Right ventricle myocardium superior (tissue), 1 donor: ENCODE measurements at places on chromosomes 3 and 15.

GRCh38 chr3:167441256-167441655 lies 32.6 kb downstream of the SERPINI2 start:
- DNase-seq, result no peak

DNA sequence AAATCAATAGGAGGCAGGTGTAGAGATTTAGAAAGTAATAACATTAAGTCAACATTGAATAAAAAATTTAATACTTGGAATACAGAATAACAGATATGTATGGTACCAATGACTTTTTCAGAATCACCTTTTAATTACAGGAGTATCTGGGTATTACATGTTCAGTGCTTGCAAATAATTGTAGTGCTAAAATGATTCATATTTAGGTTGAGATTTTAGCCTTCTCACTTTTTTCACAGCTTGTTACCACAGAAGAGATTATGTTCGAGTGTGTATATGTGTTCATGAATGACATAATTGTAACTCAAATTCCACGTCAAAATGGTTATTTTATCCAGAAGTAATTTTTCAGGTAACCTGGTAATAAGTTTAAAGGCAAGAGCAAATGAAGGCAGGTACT lies 187.9 kb upstream of the TBL1XR1 start:
- DNase-seq, result no peak

DNA sequence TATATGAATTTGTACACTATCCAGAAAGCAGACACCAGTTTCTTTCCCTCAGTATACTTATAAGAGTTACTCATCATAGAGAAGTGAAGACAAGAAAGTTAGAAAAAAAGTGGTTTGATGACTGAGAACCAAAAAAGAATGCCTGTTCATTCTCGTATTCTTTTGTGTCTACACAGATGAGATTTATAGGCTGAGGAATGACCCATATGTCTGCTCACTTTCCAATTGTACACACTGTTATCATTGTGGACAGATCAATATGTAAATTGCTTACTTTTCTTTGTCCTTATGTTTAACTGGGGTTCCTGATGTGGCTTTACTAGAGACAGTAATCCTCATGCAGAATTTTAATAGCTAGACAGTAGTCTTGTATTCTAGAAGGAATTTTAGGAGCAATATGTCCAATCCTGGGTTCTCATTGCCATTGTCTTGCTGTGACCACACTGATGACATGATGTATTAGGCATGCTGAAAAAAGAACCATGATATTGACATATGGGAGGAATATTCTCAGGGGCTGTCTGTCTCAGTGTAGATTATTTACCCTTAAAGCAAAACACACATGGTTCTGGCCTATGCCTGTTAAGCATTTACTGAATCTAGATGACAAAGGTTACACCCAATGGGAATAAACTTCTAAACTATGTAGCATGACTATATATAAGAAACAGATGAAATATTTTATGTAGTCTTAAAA lies 669.7 kb downstream of the ROBO1 start:
- no peak for DNase-seq

GRCh38 chr3:13414040-13414729 lies 5.9 kb downstream of the NUP210 start:
- DNase-seq, result peak; percentile 73

- no peak for DNase-seq
These were observed 105.4 kb downstream of the ABHD5 start for GRCh38 chr3:43796041-43796596.

GRCh38 chr3:172202797-172203196 lies 163.4 kb downstream of the FNDC3B start:
- no peak for DNase-seq

- no peak for DNase-seq
These were observed 18.9 kb downstream of the PML start for GRCh38 chr15:74013374-74013894.

DNA sequence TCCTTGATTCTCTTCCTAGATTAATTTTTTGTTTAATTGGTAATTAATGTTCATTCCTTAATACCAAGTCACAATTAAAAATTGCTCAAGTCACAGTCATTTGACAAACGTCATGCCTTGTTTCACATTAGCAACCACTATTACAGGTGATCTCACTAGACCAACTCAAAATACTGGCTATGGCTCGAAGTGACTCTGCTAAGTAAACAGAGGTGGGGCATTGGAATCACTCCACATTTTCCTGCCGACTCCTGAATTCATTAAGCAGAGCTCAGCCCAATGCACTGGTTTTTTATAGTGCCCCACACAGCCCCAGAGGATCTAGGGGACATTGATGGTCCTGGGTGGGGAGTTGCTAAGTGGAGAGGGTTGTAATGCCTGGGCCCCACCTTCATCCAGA lies 201.2 kb upstream of the NSMCE3 start:
- no peak for DNase-seq

- DNase-seq, result no peak
These were observed 28.4 kb downstream of the P3H2 start for GRCh38 chr3:190092250-190092649.

DNA sequence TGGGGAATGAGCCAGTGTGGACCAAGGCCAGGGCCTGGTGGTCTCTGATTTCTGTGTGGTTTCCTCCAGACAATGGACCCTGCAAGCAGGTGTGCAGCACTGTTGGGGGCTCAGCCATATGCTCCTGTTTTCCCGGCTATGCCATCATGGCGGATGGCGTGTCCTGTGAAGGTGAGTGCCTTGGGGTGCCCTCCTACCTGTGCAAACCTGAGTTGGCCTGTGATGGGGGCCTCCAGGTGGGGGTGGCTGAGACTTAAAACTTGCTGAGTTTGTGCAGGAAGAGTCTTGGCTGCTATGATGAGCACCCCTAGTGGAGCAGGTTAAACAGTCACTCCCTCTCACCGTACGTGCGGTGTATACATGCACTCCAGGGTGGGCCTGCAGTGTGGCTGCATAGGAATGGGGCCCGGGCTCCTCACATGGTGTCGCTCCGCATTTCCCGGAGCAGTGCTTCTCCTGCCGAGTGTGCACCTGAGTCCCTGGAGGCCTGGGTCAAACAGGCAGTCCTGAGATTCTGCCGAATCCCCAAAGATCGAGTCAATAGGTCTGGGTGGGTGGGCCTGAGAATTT lies 70.8 kb downstream of the FBLN2 start:
- DNase-seq, result no peak
